ENCODE measurements at places on chromosomes 4 and X. TPM values are rescaled to one million over a fixed set of nuclear protein-coding genes. Genes with fewer than 3 reads are reported as not detected.

Gene NR3C2
- 5.2 TPM for total RNA-seq

Gene SPANXC
- not detected for total RNA-seq

GRCh38 chr4:123399627-123400358, 3.2 kb downstream of the SPRY1 start:
- DNase-seq, result peak; percentile 65

GRCh38 chr4:102318526-102318925, 26.8 kb downstream of the SLC39A8 start:
- DNase-seq, result no peak

DNA sequence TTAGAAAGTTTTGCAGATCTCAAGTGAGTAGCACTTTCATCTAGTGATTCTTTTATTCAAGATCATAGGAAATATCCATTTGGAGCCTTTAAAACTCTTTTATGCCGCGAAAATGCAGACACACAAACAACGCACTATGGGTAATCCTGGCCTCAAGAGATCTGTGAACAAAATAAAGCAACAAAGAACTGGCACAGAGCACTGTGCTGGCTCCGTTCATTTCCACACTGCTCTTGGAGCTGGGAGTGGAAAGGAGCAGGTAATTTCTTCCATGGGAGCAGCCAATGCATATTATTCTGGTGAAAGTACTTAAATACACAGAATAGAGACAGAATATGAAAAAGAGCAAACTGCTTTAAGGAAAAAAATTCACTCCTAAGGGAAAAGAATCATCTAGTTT, 172.7 kb upstream of the FRG1 start:
- peak; percentile 9 for DNase-seq

DNA sequence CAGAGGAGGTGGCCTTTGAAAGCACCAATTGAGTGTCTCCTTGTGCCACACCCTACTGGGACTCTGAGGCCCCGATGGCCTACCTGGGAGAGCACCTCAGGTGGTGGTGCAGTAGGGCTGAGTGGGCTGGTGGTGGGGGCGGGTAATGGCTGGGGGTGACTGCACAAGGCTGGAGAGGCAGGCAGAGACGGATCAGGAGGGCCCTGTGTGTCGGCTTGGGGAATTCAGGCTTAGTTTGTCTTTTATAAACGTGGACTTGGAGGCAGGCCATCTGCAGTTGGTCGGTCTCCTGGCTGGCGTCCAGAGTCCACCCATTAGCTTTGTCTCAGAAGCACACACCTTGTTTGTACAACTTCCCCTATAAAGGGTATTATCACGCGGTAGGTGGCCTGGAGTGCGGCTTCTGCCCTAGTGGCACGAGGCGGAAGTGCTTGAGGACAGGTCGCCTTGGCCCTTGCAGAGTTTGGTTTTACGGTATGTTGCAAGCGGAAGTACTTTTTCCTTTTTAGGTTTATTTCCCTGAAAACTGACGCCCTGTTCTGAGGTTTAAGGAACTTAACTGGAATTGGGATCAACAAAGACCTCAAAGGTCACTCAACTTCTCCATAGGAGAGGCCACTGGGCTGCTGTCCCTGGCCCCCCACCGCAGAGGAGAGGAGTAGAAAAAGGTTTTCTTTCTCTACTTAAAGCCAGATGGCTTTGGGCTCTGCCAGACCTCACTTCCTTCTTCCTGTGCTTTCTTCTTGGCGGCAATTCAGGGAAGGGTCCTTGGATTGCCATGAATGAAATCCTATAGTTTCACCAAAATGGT, 8.0 kb downstream of the TBC1D14 start:
- no peak for DNase-seq

GRCh38 chr4:65791812-65792308, 121.6 kb upstream of the EPHA5 start:
- DNase-seq, result no peak

GRCh38 chr4:118962540-118962939, 73.9 kb downstream of the SYNPO2 start:
- no peak for DNase-seq

GRCh38 chrX:68186552-68187262, 246.6 kb downstream of the OPHN1 start:
- no peak for DNase-seq

GRCh38 chr4:38166082-38166481, 205.9 kb downstream of the PTTG2 start:
- no peak for DNase-seq

- DNase-seq, result no peak
Measured at GRCh38 chr4:10495651-10496050, 38.4 kb upstream of the ZNF518B start.

Gene HMGB3
- 11.2 TPM for total RNA-seq

GRCh38 chr4:67452100-67452845, 93.0 kb downstream of the CENPC start:
- no peak for DNase-seq

Gene CCDC149
- total RNA-seq, result 11.4 TPM

DNA sequence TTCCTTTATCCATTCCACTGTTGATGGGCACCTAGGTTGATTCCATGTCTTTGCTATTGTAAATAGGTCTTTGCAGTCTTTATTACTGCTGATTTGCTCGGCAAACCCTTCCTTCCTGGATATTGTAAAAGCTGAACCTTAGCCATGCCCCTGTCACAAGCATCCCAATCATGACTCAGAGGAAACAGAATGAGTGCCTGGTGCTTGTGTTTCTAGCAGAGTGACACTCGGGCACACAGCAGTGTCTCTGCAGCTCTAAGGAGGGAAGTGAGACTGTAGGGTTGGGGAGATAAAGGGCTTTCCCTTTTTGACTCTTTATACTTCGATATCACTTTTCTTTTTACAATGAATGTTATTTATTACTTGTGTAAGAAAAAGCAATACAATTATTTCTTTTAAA, 83.3 kb downstream of the AKAP4 start:
- DNase-seq, result no peak

GRCh38 chrX:146278381-146278780, 460.8 kb downstream of the SLITRK2 start:
- no peak for DNase-seq

GRCh38 chrX:118153270-118153669, 36.7 kb upstream of the KLHL13 start:
- DNase-seq, result no peak

DNA sequence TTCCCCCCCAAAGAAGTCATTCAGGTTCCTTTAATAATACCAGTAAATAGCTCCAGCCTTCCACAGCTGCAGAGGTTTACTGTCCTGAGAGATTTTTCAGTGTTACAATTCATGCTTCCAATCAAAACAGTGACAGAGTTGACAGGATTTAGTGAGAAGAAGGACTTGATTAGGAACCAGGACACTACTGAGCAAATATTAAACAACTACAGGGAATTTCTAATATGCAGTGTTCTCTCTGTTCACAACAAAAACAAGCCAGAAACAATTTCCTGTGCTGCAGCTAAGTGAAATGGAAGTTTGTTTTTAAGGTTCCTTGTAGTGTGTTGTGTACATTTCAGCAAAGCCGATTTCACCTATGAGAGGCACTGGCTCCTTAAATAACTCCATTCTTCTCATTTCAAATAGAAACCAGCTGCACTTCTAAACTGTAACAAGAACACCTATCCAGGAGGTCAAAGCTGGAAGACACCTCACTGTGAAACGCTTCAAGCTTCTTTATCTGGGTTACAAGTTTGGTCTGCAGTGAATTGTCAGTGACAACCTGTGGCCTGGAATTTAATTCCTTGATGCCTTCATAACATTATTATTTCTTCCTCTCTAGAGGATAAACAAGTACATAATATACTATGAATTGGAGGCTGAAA, 149.3 kb downstream of the RASL11B start:
- peak; percentile 39 for DNase-seq

Gene CNKSR2
- 8.2 TPM for total RNA-seq

- peak; percentile 35 for DNase-seq
Measured at GRCh38 chr4:169314906-169315305, 44.1 kb upstream of the SH3RF1 start.

DNA sequence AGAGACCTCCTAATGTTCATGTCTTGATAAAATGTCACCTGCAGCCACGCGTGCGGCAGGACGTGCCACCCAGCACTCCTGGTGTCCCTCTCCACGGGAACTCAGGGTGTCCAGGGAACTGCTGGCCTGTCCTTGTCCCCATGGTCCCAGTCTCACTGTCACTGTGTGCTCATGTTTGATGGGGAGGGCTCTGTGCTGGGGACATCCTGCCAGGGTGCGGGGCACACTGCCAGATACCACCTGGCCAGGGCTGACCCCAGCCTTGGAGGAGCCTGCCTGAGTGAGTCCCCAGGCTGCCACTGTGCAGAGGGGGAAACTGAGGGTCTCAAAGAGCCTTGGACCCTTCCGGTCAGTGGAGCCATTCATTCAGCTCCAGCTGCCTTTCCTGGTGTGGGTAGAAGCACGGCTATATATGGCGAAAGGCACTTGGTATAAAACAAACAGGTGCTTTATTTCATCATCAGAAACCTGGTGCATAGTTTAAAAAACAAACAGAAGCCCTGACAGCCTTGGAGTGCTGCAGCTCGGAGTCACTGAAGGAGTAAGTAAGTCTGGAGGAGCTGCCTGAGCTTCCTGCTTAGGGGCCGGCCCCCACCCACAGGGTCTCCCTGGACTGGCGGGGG, 33.0 kb downstream of the NOP14 start:
- no peak for DNase-seq

DNA sequence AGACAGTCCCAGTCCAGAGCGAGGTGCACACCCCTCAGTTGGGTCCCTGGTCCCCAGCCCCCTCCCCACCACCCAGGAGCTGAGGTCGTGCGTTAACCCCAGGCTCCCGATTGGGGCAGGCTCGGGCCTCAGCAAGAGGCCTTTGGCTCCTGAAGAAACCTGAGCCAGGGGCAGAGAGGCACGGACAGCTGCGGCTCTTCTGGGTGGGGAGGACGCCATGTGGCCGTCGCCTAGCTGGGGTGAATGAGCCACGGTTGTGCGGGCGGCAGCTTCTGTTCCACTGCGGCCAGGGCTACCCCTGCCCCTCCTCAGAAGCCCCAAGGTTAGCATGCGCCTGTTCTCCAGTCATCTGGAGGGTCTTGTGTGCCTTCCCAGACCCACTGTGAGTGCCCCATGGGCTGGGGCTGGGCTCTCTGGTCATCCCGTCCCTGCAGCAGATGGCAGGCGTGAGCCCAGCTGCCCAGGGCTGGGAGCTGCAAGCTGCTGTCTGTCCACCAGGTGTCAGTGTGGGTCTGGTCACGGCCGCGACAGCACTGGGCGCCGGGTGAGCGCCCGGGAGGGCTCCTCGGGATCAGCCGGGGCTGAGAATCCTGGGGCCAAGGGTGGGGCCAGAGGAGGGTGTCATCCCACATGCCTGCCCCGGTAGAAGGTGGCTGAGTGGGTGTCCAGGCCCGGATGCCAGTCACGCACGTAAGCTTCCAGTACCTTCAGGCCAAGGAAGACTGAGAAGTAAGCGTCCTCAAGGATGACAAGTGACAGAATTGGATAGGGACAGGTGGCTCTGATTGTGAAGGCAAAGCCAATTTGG, 21.9 kb downstream of the ATP2B3 start:
- no peak for DNase-seq

DNA sequence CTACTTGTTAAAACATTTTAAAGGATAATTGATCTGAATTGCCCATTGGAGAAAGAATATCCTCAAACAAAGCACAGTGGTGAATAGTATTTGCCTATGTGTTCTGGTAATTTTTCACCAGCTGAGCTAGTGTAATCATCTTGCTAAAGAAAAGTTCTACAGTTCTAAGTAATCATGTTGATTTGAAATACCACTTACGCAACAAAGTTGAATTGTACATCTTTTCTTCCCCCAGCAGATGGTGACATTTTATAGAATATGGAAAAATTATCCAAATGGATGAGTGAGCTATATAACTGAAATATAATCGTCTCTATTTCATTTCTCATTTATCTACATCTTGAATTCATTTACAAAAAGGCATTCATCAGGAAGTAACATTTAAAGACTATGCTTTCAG, 9.7 kb upstream of the ZNF674 start:
- DNase-seq, result peak; percentile 8

DNA sequence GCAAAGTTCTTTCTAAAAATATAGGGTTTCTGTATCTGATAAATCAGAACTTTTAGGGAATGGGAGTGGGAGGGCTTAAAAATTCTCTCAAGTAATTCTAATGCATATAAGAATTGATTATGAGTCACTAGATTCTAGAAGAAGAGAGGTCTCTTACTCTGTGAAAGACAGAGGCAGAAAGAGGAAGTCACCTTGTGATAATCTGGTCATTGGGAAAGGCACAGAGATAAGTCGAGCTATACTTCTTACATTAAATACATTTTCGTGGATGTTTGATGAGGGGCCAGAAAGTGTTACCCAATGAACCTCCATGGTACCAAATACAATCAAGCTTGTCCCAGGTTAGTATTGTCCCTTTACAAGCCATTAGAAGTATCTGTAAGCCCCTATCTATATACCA, 134.4 kb downstream of the MAD2L1 start:
- DNase-seq, result no peak

DNA sequence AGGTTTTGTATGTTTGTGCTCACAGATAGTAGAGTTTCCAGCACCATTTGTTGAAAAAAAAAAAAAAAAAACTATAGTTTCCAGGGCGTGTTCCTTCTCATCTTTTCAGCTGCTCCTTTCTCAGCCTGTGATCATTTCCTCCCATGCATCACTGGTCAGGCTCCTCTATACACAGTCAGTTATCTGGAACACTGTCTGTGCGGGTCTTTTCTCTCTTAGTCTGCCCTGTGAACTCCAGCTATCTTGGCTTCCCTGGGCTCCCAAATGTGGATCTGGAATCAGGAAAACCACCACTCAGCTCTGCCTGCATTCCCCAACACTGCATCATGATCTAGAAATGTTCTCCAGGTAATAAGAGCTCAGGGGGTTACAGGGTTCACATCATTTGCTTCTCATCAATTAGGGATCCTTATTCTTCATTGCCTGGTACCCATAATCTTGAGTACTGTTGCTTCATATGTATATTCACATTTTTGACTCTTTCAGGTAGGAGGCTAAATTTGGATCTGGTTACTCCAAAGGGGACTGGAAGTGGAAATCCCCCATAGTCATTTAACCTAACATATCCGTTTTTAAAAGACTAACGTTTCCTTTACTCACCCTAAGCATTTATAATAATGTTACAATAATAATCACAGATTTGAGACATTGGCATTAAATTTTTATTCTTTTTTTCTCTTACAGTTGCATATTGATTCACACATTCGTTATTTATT, 221.8 kb upstream of the KLF3 start:
- DNase-seq, result no peak

DNA sequence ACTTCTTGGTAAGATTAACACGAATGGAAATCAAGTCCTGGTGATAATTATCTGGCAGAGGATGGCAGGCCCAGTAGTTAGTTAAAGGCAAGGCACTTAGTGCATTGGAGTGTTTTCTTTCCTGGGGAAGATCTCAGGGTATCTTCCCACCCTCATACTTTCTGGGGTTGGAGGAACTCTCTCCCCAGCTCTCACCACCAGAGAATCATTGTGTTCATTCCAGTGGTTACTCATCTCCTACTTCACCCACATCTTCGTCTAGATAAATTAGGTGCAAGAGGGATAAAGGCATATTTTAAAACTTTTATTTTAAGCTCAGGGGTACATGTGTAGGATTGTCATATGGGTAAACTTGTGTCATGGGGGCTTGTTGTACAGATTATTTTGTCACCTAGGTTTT, 67.5 kb upstream of the SH3RF1 start:
- no peak for DNase-seq
